Left renal cortex interstitium (tissue), 4 donors: ENCODE measurements at places on chromosomes 11 and 22.

DNA sequence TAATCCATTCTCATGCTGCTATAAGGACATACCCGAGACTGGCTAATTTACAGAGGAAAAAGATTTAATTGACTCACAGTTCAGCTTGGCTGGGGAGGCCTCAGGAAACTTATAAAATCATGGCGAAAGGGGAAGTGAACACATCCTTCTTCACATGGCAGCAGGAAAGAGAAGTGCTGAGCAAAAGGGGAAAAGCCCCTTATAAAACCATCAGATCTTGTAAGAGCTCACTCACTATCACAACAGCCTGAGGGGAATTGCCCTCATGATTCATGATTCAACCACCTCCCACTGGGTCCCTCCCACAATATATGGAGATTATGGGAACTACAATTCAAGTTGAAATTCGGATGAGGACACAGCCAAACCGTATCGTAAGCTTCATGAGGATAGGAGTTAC is 3.8 kb upstream of the CYB5R2 start:
- no peak for DNase-seq

DNA sequence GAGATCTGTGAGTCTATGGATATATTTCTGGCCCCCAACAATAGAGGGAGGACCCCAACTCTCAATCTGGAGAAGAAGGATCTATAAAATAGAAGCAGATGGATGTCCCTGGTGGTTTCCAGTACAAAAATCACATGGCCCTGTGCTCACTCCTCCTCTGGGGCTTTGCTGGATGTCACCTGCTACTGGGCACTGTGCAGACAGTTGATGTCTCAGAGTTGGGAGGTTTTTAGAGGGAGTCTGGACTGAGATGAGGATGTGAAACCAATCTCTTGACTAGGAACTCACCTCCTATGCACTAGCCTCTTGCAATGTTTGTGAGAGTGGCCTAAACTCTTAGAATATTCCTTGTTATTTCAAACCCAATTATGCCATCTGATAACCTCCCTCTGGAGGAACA is 107.2 kb downstream of the SCN3B start:
- no peak for DNase-seq

- no peak for DNase-seq
Observed at GRCh38 chr22:23504516-23504915, 75.6 kb downstream of the IGLL1 start.

GRCh38 chr11:454043-454442 is 4.0 kb downstream of the PTDSS2 start:
- no peak for DNase-seq

- DNase-seq: no peak
Observed at GRCh38 chr11:46381819-46382645, 563 bp downstream of the MDK start.

GRCh38 chr22:40193429-40194421 is 16.0 kb downstream of the TNRC6B start:
- no peak for DNase-seq

GRCh38 chr11:134712228-134713145 is 300.4 kb upstream of the B3GAT1 start:
- DNase-seq: no peak

DNA sequence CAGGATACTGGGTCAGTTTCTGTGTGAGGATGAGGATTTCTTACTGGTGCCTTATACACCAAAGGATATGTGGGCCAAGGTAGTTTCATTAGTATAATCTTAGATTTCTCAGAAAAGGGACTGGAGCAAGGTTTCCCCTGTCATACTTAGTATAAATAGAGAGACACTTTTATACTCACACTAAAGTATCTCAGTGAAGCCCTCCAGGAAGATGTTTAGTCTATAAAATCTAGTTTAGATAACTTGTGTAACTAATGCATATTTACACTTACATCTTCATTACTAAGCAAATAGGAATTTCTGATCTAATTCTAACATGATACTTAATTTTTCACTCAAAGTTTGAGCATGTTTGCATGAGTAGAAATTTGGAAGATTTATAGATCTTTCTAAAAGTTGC is 11.1 kb downstream of the EMSY start:
- DNase-seq: no peak

DNA sequence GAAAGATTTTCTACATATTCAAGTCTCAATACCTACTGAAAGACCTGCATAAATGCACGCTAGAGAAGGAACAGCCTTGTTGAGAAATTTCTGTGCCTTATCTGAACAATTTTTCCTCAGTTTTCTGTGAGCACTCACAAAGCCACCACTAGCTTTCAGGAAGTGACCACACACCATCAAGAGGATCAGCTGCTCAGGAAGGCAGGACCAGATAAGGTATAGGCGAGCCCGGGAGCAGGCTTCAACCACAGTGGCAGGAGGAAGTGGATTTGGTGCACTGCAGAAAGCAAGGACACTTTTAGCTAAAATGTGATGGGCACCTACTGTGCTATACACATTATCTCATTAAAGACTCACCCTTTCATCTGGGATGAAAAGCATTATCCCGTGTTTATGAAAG is 220.8 kb downstream of the RAB38 start:
- DNase-seq: no peak

DNA sequence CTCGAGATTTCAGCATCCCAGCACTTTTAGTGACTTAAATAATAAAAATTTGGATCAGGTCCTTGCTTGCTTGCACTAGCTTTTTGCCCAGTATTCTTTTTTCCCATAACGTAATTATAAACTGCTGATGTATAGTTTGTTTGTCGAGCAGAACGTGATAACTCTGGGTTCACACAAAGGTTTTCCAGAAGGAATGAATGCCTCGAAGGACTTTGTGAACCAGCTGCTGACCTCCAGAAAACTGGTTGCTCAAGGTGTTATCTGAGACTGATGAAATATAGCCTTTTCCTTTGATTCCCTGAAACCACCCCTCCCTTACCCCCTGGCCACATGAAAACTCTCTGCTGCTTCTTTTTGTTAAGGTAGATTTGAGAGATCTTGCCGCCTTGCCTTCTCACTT is 229.1 kb upstream of the CARD18 start:
- no peak for DNase-seq

DNA sequence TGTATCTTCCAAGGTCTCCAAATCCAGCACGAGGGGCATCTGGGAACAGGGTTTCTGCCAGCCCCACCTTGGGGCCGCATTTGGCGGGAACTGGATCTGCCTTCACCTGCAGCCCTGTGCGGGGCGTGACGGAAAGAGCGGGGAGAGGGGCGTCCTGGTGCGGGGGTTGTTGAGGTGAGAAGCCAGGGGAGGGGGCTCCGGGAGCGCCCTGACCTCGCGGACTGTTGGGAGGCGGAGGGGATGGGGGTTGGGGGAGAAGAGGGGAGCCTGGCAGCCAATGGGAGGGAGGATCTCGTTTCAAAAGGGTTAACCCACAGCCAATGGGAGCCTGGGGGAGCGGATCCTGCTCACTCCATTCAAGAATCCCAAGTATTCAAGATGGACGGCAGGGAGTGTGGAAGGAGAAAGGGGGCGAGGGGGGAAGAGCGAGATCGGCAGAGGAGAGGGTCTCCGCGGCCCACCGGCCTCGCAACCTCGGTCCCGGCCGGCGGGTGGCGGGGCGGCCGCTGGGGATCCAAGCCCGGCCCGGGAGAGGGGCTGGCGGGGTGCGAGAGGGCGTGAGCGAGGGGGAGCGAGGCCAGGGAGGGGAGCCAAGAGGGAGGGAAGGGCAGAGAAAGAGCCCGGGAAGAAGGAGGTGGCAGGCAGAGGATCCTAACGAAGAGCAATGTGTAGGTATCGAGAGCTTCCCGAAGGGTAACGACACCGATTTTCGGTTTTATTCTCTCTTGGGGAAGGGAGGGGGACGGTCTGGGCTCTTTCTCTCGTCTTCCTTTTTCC is 11.5 kb downstream of the YPEL4 start:
- DNase-seq: peak; percentile 84

- no peak for DNase-seq
Observed at GRCh38 chr11:104529213-104529612, 365.3 kb upstream of the PDGFD start.

- DNase-seq: no peak
Observed at GRCh38 chr11:106694501-106694900, 323.8 kb downstream of the GUCY1A2 start.

DNA sequence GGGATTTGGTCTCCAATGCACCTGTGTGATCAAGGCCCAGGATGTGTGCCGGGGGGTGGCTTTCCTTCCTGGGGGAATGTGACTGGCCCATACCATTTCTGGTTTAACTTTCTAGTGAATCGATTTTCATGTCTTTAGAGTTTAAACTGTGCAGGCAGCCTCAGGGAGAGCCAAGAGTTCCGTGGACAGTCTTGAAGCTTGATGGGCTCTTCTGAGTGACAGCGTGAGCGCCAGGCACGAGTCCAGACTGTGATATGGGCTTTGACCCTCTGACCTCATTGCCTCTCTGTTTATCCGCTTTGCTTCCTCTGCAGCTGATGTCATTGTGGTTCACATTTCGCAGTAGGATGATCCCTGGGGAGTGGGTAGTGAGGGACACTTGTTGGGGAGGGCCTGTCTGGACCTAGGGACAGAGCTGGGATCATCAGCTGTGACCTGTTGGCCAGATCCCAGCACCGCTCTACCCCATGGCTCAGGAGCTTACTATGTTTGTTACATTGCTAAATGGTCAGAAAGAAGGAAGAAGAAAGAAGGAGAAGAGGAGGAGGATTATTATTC is 80.6 kb upstream of the CLDN5 start:
- no peak for DNase-seq
